ENCODE measurements at places on chromosomes 3 and 15. TPM values are rescaled to one million over a fixed set of nuclear protein-coding genes. Genes with fewer than 3 reads are reported as not detected.

Gene ZMAT3
- 44.9 TPM for total RNA-seq

Gene RARB
- total RNA-seq, result 21.6 TPM

GRCh38 chr15:65841121-65841930, 28.0 kb upstream of the RAB11A start:
- DNase-seq, result no peak

Gene GOLGA8S
- total RNA-seq, result under 0.01 TPM

- peak; percentile 83 for DNase-seq
These were observed 47.7 kb upstream of the GYG1 start for GRCh38 chr3:148943506-148944205.

Gene DNAJC17
- total RNA-seq, result 24.5 TPM

Gene PTH1R
- 2.6 TPM for total RNA-seq

Gene GUCA1C
- not detected for total RNA-seq

DNA sequence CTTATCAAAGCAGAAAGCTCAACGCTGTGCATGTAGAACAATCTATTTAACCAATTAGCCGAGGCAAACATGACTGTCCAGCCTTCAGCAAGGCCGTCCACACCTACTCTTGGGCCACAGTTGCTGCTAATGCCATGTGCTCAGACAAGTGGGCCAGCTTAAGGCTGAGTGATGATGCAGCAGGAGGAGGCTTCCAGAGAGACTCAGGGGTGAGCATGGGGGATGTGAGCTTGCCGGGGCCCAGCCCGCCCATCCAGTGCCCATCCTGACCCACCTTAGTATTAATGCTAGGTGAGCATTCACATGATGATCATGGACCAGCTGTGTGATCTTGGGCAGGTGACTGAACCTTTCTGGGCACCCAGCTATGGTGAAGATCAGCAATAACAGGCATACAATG, 150.1 kb downstream of the TPRA1 start:
- DNase-seq, result no peak

- peak; percentile 45 for DNase-seq
These were observed 344.2 kb upstream of the TPRG1 start for GRCh38 chr3:188827576-188827975.

Gene TGM5
- total RNA-seq, result not detected

Gene ANKRD63
- total RNA-seq, result not detected

Gene PRKAR2A
- total RNA-seq, result 47.0 TPM

DNA sequence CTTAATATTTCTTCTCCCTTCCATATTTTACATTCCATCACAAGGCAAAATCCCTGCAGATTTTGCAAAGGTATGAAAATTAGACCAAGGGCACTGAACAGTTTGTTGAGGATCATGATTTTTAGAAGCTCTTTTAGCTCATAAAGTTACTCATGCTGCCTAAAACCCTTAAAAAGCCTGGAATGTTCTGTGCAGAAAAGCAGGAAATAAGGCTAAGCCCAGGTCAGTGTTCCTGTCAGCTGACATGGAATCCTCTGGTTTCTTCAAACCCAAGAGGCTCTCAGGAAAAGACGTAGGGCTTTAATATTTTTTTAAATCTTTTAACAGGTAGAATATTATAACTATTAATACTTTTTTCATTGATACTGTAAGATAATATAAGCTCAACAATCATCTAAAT, 8.2 kb downstream of the CBLB start:
- peak; percentile 84 for DNase-seq

Gene GOLGA6L4
- total RNA-seq, result 1.3 TPM
